LoVo (cell line): ENCODE measurements at places on chromosomes 12 and 14.
A peak's percentile ranks its signal among the peaks of the same experiment; 100 is the strongest.

GRCh38 chr12:113445544-113446171 is 23.5 kb downstream of the SDSL start:
- DNase-seq, result no peak

GRCh38 chr12:54215989-54216796 is 27.4 kb upstream of the SMUG1 start:
- no peak for DNase-seq

DNA sequence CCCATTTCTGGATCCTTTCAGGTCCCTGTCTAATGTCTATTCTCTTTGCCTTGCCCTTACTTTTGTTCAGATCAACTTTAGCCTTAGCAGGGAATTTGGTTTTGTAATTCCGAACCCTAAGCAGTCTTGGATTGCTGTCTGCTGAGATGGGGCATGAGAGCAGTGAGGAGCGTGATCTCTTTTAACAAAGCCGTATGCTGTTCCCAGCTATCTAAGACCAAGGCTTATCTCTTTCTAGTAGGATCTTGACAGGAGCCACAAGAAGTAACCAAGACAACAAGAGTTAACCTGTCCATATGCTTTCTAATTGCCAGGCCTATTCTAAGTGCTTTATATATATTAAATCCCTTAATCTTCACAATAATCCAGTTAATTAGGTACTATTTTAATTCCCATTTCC is 4.5 kb upstream of the DHRS7 start:
- no peak for DNase-seq

DNA sequence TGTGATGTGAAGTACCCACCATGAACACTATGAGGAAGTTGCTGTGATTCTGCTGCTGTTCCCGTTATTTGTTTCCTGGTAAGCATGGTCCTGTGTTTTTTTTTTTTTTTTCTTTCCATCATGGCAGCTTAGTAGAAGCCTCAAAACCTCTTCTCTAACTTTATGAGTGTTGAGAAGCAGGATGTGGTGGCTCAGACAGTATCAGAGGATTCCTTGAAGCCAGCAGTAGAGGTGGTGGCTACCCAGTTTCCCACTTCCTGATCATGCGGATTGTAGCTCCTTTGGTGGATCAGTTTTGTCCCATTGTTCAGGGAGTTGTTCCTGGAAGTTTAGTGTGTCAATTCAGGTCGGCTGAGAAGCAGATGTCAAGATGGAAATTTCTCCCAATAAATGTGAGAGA is 175.8 kb downstream of the ATP23 start:
- DNase-seq, result no peak

DNA sequence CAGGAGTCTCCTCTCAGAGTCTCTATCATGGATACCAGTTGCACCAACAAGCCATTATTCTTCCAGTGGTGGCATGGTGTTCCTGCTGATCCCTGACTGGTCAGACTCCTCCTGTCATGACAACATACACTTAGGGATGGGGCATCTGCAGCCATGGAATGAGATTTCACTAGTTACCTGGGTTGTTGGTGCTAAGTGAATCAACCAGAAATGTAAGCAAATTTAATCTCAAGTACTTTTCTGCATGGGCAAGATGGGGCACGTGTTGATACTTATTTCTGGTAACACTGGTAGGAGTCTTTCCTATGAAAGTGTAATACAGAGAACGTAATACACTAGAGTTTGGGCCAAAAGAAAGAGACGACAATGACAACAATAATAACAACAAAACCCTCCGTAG is 211.5 kb upstream of the FOXN3 start:
- no peak for DNase-seq

DNA sequence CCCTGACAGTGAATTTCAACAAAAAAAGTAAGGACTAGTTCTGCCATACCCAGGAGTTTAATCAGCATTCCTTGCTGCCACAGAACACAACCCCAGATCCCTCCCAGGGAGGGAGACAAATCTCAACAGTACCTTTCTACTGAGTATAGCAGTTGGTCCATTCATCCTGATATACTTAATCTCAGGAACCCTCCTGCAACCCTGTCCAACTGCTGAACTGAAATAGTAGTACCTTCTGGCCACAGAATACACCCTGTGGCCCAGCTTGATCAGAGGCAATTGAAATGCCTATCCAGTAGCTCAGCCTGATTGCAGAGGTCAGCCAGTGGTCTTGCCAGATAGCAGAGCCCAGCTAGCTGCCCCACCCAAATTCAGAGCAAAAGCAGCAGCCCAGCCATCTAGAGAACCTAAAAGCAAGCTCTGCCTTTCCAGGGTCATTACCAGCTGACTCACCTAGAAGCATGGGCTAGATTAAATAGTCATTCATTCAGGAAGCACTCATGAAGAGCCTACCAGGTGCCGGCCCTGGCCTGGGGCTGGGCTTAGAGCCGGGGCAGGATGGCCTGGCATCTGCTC is 40.0 kb upstream of the RHOJ start:
- DNase-seq, result no peak

DNA sequence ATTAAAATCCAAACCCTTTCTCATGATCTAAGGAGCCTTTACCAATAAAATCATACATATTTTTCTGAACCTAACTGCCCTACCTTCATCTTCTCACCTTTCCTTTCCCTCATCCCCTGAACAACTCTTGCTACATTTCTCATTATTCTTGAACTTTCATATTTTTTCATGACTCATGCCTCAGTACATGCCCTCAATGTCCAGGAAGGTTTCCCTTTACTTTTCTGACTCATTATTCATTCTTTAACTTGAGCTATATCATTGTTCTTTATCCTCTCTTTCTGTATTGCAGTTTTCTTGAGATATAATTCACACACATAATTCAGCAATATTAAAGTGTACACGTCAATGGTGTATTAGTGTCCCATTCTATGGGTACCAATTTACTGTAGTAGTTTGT is 231.0 kb downstream of the ALG10B start:
- DNase-seq, result no peak

GRCh38 chr14:105398726-105399465 is 558 bp downstream of the TEX22 start:
- no peak for DNase-seq

DNA sequence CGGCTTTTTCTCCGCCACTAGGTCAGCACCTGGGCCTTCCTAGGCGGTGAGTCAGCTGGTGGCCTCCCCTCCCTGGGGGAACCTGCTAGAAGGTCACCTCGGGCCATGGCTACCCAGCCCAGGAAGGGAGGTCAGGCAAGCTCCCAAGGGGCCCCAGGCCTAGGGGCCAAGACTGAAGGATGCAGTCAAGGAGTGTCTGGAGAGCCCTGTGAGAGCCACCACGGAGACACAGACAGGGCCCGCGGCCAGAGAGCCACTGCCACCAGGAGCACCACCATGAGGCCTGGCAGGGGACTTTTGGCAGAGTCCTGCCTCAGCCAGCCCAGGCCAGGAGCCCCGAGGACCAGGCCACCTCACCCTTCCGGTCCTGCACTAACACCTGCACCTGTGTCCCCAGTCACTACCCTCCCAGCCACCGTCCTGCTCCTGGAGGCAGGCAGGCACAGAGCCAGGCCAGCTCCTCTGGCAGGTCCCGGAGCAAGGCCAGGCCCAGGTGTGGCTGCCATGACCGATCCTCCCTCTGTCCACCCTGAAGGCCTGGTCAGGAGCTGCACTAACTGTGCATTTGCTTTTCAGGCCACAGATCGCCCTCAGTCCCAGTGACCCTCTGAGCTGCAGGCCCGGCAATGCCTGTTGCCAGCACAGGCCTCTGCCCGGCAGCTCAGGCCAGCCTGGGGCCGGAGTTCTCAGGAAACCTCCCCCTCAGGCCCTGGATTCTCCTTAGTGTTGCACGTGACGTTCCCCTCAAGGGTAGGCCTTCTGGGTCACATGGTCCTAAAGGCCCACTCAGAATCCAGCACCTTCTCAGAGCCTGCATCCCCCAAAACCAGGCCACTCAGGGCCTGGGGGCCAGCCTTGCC is 6.9 kb downstream of the PHETA1 start:
- no peak for DNase-seq

DNA sequence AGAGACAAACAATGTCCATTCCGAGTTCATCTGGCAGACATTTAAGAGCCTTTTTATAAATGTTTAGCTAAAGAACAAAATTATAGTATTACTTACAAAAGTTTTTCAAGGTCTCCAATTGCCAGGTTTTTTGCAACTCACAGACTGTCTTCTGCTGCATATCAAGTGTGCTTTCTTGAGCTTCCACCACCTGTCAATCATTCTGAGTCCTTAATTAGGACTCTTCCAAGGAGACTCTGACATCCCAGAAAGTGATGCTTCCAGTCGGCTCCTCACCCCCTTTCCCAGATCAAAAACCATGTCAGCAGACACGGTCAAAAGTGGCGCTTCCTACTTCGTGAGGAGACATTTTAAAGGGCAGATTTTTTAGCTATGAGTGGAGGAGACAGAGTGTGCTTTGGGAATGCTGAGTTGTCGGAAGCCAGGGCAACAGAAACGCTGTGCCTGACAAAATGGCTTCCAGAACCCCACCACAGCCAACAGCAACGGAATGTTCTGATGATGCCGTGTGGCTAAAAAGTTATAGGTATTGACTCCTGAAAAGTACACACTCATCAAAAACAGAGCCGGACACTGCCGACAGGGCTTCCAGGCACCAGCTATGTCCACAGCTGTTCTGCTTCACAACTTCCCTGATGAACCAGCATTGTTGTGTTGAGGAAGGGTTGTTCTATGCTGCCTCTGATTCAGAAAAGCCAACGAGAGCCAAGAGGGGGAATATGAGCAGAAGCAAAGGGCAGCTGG is 116.1 kb upstream of the SLC35F4 start:
- no peak for DNase-seq

- DNase-seq, result no peak
Observed at GRCh38 chr14:54797556-54797955, 105.1 kb downstream of the GCH1 start.

GRCh38 chr12:103207936-103208335 is 250.5 kb downstream of the ASCL1 start:
- no peak for DNase-seq

DNA sequence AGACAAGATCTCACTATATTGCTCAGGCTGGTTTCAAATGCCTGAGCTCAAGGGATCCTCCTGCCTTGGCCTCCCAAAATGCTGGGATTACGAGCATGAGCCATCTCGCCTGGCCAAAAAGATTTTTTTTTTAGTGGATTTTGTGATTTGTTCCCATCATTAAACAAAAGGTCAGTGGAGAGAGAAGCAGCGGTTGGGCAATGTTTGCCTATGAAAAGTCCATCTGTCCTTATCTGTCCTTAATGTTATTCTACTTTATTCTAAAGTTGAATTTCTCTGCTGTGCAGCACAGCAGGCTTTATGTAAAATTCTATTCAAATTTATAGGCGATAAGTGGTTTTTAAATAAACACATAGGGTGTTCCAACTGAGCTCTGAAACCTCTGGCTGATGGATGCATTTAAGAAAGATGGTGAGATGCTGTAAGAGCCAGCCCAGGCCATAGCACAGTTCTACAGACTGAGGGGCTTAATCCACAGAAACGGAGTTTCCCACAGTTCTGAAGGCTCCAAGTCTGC is 18.8 kb downstream of the HCAR2 start:
- DNase-seq, result no peak

GRCh38 chr12:31322801-31323207 is 3.1 kb downstream of the SINHCAF start:
- peak; percentile 24 for DNase-seq

- DNase-seq, result no peak
Observed at GRCh38 chr14:106185837-106186233, 659.5 kb downstream of the TMEM121 start.

DNA sequence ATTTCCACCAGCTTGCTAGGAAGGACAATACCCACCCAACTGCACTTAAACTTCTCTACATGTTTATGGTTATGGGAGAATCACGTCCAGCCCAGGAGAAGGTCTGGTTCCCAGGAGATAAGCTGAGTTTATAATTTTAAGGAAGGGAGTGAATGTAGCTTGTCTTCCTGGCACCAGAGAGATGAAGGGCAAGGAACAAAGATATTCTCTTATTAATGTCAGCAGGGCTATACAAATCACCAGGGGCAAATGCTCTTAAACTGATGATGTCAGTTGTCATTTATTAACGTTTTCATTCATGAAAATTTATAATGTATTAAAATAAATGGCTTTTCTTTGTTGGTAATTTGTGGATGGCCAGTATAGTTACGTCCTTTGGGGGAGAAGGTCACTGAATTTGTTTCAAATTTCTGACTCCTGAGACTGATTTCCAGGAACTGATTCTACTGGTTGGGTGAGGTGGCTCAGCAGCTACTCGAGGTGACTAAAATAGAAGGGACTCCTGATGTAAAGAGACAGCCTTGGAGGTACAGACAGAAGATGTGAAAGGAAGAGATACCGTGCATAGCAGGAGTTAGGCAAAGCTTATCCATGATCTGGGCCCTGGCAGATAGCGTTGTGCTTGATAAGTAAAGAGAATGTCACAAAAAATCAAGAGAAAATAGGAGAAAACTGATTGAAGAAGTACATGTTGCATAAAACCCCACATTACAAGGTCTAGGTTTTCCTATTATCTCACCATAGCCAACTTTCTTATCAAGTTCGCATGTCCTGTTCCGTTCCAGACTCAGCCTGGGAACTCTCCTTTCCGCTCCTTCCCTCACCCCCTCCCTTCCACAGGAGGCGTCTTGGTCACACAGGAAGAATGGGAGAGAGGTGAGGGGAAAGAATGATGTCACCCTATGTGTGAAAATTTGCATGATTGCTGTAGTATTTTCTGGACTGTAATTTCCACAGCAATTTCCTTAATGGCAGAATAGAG is 367.1 kb upstream of the FAR2 start:
- DNase-seq, result no peak

GRCh38 chr14:93947282-93947681 is 20.1 kb downstream of the FAM181A start:
- DNase-seq, result no peak
